ENCODE measurements at places on chromosomes 7 and 10.

GRCh38 chr7:91835826-91836368, 44.6 kb downstream of the MTERF1 start:
- no peak for DNase-seq

- DNase-seq, result no peak
Measured at GRCh38 chr10:35127289-35127891, 744 bp downstream of the CREM start.

GRCh38 chr10:132443605-132443982, 46.6 kb downstream of the PWWP2B start:
- DNase-seq, result peak; percentile 62

GRCh38 chr7:4606797-4607196, 75.3 kb upstream of the FOXK1 start:
- no peak for DNase-seq

GRCh38 chr7:3957472-3958108, 656.5 kb downstream of the SDK1 start:
- DNase-seq, result no peak

DNA sequence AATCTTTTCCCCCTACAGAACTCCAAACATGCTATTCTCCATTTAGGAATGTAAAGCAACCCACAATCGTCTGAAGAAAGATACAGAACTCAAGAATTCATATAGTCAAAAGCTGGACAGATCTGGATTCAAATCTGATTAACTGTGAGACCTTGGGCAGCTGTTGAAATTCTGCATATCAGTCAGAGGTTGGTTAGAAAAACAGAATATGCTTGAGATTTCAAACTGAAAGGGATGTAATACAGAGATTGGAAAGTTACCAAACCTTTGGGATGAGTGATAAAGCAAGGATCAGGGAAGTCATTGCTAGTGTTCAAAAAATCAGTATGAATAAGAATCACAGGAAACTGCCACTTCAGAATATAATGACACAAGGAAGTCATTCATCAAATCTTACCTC, 406.6 kb downstream of the HTR7 start:
- DNase-seq, result no peak

GRCh38 chr10:8360365-8360764, 305.9 kb downstream of the GATA3 start:
- no peak for DNase-seq

Data from KG1 (cell line).